ENCODE measurements at places on chromosomes 6 and 20.

GRCh38 chr20:438571-439469, 23.5 kb downstream of the TBC1D20 start:
- peak; percentile 49 for DNase-seq

GRCh38 chr6:123808556-123808955, 4.9 kb downstream of the NKAIN2 start:
- DNase-seq: no peak

DNA sequence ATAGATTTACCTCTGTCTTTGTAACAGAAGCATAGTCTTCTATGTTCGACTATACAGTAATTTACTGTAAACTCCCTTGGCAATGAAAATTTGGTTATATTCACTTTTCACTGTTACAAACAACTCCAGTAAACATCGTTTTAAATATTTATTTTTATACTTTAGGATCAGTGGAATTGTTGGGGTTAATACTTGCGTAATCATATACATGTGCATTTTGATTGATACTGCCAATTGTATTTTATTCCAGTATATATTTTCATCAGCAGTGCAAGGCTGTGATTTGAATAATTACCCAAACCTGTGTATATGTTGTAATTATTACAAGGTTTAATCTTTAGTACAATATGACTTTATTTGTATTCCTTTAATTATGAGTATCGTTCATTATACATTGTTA, 255.7 kb downstream of the ARID1B start:
- DNase-seq: no peak

- DNase-seq: no peak
Observed at GRCh38 chr6:158816803-158817727, 2.1 kb downstream of the EZR start.

- DNase-seq: no peak
Observed at GRCh38 chr20:31698803-31699718, 23.6 kb downstream of the BCL2L1 start.

DNA sequence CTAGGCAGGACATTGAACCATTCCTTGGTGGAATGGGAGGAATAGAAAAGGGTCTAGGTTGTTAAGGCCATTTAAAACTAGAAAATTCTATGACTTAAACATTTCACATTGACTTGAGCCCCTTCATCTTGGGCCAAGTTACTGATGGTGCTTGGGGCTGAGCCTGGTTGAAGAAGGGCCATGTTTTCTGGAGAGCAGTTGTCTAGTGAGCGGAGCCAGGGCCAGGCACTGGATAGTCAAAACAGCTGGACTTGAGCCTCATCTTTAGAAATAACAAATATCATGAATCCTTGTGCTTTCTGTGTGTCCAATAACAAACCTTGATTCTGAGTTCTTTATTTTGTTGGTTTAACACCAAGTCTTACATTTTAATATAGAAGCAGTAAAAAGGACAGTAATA, 134.6 kb upstream of the TCF21 start:
- no peak for DNase-seq

Data from activated naive CD4-positive, alpha-beta T cell (primary cell).